ENCODE measurements at places on chromosomes 6 and 20.

DNA sequence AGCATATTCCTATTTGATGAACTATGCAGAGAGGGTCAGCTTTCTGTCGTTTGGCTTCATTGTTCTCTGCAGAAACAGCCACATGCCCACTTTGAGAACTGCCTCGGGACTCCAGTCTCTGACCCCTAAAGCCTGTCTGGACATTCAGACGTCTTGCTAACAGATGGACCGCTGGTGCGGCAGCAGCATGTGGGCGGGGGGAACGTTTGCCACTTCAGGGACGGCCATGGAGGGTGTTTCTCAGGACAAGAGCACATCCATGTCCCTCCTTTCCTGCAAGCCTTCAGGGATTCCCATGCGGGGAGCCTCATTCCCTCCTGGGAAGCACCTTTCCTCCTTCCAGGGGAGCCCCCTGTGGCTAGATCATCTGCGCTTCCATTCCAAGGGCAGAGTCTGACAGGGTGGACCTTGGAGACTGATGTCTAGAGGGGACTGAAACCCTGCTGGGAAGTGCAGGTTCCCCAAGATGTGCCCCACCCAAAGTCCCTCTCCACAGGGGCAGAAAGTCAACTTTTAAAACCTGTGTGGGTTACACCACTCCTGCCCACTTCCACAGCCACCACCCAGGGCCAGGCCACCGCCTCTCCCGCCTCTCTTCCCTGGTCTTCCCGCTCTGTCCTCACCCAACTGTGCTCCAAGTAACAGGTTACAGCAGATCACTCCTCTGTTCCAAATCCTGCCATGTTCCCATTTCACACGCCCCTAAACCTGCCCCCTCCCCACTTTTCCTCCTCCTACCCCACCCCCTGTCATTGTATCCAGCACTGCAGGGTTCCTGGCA lies 94.8 kb upstream of the PMEPA1 start:
- no peak for DNase-seq

GRCh38 chr20:48769069-48769983 lies 58.5 kb downstream of the PREX1 start:
- DNase-seq, result no peak

DNA sequence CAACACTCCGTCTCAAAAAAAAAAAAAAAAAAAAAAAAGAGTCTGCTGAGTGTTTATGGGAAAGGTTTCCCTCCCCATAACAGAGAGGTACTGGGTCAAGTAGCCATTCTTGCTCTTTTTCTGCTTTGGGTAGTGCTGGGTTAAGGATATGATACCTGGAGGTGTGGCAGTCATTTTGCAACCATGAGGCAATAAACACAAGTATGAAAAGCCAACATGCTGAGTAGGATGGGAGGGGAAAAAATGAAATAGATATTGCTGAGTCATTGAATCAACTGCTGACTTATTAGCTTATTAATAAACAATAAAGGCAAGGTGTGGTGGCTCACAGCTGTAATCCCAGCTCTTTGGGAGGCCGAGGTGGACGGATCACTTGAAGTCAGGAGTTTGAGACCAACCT lies 2.3 kb upstream of the TOMM34 start:
- DNase-seq, result no peak

GRCh38 chr6:4932228-4932903 lies 71.5 kb downstream of the RPP40 start:
- DNase-seq, result no peak

DNA sequence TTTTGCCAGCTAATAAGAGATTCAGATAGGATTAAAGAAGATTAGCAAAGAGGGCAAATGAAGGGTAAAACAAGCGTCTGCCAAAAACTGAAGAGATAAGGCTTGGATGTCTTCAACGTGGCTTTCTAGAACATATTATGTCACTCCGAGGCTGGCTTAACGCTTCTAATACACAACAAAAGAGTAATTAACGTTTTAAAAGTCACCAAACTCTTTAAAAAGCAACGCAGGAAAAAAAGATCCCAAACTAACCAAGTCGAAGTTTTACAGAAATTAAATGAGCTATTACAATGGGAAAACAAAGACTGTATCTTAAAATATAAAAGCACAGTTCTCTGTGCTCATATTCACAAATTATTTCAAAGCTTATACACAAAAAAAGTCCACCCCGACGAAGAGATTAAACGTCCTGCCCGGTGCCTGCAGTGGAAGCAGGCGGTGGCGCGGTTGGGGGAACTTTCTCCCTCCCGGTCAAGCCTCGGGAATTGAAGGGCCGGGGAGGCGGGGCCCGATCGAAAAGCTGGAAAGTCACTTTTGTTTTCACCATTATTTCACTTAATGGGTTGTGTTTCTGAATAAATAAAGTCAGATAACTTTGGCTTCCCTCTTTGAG lies 1.2 kb downstream of the MAK start:
- no peak for DNase-seq

- no peak for DNase-seq
Observed at GRCh38 chr6:11987386-11987785, 24.7 kb upstream of the HIVEP1 start.

GRCh38 chr6:121791396-121792315 lies 356.2 kb downstream of the GJA1 start:
- DNase-seq, result no peak

DNA sequence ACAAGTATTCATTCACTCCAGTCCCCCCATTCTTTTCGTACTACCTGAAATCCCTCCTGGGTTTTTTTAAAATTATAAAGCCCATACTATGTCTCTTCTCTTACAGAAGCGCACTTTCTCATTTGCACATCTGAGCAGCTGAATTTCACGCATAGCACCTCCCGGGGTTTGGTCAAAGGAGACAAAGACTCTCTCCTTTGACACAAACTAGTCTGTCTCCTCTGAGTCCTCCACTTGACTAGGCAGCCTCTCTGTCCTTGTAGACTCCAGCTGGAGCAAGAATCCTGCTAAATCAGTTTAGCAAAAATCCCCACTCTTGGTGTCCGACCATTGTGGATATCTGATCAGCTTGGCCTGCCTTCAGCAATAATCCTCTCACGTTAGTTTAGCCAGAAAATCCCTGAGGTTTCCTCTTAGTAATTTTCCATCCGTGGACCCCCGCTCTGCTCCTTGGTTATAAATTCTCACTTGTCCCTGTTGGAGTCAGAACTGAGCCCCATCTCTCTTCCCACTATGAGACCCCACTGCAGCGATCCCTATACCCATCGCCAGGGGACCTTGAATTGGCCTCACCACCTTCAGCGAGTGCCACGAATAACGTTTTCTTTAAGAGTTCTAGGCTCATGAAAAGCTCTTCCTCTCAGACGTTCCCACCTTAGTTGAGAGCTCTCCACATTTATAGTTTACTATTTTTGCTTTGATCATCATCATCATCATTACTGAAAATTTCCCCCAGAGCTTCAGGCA lies 29.0 kb downstream of the PDYN start:
- DNase-seq, result no peak

DNA sequence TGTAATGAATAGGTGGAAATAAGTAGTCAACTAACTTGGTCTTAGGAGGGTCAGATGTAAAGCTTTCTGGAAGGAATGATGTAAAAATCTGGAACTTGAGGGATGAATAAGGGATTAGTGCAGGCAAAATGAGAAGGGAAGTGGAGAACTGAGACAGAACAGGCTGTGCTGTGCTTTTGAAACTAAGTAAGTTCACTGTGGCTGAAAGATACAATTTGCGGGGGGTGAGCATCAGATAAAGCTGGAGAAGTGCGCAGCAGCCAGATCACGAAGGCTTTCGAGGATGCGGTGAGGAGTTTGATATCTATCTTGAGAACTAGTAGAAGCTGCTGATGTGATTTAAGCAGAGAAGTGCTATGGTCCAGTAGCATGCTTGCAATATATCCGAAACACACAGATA lies 247.8 kb downstream of the RNF144B start:
- DNase-seq, result no peak

GRCh38 chr6:129262661-129263060 lies 379.7 kb downstream of the LAMA2 start:
- no peak for DNase-seq

DNA sequence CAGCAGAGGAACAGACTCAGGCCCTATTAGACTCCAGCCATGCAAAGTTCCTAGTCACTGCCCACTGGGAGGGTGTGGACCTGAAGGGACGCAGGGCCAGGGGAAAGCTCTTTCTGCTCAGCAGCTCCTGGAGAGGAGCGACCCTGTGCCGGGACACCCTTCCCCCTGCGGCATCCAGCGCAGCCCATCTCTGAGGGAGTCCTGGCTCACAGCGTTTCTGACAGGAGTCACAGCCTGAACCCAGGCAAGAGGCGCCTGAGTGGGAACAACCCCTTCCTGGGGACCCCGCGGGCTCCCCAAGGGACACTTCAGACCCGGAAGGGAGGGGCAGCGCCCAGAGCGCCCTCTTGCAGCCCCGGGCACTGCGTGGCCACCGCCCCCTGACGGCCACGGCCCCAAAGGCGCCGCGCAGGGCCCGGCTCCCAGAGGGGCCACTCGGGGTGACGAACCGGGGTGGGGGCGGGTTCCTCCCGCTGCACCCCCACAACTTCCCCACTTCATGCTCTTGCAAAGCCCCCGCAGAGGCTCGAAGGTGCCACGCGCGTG lies 862 bp downstream of the UCKL1 start:
- DNase-seq, result no peak

DNA sequence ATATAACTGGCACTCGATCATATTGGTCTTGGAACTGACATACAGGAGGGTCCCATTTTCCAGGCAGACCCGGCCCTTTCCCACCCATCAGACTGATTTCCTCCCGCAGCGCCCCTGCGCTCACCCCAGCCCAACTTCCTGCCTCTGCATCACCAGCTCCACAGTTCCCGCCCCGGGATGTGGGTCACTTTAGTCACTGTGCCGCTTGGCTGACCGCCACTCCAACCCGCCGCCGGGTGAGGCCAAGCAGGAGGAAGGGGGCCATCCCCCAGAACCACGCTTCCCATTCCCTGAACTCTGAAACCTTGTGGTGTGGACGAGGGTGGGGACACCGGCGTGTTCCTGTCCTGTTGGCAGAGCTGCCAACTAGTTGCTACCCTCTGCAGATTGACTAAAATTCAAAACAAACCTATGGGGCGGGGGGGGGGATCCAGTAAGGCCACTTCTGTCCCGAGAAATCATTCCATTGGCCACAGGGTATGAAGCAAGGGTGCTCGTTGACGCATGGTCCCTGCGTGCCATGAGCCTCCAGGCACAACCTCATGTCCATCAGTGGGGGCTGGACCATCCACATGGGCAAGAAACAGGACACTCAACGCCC lies 12.3 kb downstream of the TGM2 start:
- DNase-seq, result peak; percentile 73

DNA sequence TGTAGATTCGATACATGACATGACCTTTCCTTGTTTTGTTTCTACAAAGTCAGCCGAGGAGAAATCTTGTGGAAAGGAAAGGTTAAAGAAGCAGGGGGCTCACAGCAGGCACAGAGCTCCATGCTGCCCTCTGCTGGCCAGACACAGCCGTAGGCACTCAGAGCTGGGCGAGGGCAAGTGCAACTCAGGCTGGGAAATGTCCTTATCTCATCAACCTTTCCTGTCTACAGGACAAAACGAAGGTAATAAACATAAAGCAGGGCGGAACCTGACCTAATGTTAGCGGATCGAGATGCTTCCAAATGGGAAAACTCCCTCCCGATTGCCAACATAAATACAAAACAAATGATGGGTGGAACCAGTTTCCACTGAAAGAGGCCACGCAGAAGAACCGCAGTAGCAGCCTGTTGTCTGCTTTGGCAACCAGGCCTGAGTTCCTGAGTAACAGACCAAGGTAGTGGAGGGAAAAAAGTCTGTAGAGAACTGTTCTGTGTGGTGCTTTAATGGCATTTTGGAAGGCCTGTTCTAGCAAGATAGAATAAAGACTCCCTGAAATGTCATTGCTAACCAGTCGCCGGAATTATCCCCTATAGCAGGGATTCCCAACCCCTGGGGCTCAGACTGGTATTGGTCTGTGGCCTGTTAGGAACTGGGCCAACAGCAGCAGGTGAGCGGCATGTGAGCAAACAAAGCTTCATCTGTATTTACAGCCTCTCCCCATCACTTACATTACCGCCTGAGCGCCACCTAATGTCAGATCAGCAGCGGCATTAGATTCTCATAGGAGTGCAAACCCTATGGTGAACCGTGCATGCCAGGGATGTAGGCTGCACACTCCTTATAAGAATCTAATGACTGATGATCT lies 85.2 kb downstream of the MBOAT1 start:
- peak; percentile 44 for DNase-seq

GRCh38 chr6:81608776-81609175 lies 143.7 kb downstream of the TENT5A start:
- DNase-seq, result peak; percentile 39

- no peak for DNase-seq
Observed at GRCh38 chr6:154752022-154752421, 18.8 kb downstream of the SCAF8 start.

- peak; percentile 88 for DNase-seq
Observed at GRCh38 chr6:158142789-158143188, 25.3 kb downstream of the SERAC1 start.

- no peak for DNase-seq
Observed at GRCh38 chr6:151747896-151748295, 59.6 kb upstream of the ESR1 start.

- DNase-seq, result no peak
Observed at GRCh38 chr20:19875376-19876221, 117.5 kb downstream of the RIN2 start.

- DNase-seq, result no peak
Observed at GRCh38 chr6:84556541-84557335, 207.7 kb downstream of the TBX18 start.

- DNase-seq, result no peak
Observed at GRCh38 chr6:93282521-93283031, 136.8 kb downstream of the EPHA7 start.

DNA sequence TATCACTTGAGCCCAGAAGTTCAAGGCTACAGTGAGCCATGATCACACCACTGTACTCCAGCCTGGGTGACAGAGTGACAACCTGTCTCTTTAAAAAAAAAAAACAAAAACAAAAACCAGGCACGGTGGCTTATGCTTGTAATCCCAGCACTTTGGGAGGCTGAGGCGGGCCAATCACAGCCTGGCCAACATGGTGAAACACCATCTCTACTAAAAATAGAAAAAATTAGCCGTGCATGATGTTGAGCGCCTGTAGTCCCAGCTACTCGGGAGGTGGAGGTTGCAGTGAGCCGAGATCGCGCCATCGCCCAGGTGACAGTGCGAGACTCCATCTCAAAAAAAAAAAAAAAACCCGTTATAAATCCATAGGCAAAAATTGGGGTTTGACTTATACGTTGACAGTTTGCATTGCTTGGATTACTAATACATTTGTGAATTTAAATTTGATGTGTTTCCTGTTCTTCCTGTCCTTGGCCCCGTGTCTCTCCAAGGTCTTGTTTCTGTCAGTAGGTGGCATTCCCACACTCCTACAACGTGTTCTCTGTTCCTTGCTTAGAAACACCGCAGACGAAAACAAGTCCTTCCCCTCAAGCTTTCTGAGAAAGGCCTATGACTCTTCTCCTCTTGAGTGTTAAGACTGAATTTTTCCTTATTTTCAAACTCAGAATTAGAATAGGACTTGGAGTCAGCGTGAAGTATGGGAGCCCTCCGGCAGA lies 147.0 kb downstream of the DTNBP1 start:
- DNase-seq, result no peak

DNA sequence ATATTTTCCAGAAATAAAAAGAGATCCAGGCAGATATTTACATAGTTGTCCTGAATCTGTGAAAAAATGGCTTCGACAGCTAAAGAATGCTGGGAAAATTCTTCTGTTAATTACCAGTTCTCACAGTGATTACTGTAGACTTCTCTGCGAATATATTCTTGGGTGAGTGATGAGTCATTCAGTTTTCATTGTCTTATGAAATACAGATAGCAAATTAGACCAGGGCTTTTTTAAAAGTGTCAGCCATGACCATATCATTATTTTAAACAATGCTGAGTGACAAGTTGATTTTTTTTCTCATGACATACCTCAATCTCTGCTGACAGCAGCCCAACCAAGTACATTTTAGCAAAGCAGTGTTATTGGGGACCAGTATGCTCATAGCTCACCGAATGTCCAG lies 32.8 kb downstream of the TSPYL4 start:
- DNase-seq, result peak; percentile 15

GRCh38 chr20:53493311-53493857 lies 100.3 kb downstream of the ZNF217 start:
- no peak for DNase-seq
